Liver (tissue), 10 donors: ENCODE measurements at places on chromosomes 3 and 15. TPM values are rescaled to one million over a fixed set of nuclear protein-coding genes. Genes with fewer than 3 reads are reported as not detected.

GRCh38 chr3:193148688-193149473 lies 92.1 kb upstream of the PLAAT1 start:
- no peak for DNase-seq

DNA sequence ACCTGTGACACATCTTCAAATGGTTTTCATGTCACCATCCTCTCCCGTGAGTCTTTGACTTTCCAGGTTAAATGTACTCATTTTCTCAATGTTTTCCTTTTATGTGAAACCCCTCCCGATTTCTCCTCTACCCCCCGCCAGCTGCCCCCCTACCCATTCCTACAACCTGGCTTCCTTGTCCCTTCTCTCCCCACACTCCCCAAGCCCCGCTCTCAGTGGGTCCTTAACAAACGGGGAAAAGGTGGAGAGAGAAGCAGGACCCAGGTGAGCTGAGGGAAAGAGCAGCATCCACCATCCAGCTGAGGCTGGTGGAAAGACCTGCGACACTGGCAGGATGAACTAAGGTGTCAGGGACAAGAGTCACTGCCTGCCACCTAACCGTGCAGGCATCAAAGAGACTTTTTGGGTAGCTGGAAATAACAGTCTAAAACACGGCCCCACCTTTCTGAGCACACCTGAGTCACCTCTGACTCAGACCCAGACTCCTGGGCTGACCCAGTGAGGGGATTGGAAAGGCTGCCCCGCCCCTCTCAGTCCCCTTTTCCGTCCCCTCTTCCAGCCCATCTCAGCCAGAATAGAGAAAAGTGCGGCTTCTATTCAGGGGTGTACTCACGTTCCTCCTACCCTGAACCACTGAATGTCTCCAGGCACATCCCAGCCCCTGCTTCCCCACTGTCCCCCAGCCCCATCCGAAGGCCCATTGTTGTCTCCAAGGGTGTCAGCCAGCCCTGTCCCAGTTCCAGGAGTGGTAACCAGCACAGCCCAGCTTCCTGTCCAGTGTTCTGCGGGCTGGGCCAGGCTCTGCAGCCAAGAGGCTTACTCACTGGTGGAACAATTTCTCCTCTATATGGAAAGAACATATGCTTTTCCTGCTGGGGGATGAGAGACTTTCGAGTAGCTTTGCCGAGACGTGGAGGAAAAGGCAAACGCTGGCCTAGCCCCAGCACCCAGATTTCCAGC lies 20.4 kb downstream of the ISG20 start:
- DNase-seq, result no peak

- no peak for DNase-seq
Observed at GRCh38 chr3:129764090-129764489, 129.4 kb downstream of the TMCC1 start.

GRCh38 chr3:64178419-64178818 lies 46.8 kb downstream of the PRICKLE2 start:
- no peak for DNase-seq

GRCh38 chr3:114370537-114371174 lies 76.8 kb downstream of the TIGIT start:
- DNase-seq, result no peak

- no peak for DNase-seq
Observed at GRCh38 chr3:123733805-123734526, 149.1 kb upstream of the HACD2 start.

DNA sequence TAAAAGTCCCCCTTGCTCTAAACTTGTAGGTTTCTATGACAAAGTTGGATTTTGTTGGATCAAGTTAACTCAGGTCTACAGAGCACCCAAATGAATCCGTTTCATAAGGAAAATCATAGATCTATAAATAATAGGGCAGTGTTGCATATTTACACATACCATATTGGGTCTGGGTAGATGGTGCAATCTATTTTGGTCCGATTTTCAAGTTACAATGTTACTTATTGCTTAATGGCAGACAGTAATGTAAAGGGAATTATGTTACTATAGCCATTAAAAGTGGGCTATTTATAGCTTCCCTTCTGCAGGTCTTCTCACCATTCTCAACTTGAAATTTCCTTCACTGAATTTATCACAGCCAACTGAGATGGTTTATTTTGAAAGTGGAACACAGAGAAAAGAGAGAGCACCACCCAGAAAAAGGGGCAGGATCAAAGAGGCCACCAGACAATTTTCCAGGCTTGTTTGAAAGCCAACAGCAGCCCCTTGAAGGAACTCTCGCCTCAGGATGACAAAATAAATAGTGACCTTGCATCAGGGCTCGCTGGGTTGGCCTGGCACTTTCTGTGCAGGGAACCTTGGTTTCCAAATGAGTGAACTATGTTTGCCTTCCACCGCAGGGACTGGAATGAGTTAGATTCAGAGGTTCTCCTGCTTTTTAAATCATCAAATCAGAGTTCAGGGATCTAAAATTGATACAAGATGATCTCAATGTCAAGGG lies 260.2 kb upstream of the HES1 start:
- no peak for DNase-seq

DNA sequence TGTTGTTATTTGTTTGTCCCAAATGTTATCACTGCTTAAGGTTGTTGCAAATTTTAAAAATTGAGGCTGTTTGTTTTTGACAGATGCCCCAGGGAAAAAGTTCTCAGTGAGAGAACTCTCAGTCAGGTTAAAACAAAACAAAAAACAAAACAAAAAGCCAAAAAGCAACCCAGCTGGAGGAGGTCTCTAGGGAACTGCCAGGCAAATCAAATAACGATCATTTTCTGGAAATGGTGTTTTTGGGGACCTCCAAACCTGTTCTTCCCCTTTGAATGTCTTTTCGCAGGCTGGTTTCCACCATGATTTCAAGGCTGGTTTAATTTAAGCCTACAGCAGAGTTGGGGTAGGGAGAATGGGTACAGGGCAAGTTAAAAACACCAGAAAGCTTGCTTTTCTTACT lies 27.2 kb downstream of the SPINK8 start:
- no peak for DNase-seq

DNA sequence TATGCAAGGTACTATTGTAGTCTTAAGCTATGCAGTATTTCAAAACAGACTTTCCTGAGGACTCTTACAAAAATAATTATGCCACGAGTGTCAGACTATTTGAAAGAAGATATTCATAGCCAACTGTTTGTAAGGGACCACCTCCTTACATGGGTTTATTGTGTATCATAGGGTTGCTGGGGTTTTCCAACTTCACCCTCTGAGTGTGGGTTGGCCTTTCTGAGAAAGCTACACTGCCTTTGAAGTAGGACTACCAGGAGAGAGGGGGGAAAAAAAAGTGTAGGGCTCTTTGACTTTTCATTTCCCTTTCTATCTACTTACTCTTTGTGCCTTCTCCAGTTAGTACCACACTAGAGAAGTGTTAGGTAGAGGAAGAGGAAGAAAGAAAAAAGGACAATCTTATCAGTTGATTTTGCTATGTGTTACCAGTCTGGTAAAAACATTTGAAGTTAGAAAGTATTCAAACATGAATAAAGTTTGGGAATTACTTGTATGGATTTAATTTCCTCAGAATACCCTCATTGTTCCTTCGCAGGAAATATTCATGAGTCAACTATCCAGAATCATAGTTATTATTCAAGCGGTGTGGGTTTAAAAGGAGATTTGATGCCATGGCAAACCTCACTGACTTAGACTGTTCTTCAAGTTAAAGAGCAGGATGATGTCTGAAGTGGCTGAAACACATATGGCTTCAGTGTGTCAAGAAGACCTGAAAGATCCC lies 329.3 kb upstream of the THBS1 start:
- no peak for DNase-seq

GRCh38 chr3:108391917-108392593 lies 95.7 kb downstream of the HHLA2 start:
- no peak for DNase-seq

DNA sequence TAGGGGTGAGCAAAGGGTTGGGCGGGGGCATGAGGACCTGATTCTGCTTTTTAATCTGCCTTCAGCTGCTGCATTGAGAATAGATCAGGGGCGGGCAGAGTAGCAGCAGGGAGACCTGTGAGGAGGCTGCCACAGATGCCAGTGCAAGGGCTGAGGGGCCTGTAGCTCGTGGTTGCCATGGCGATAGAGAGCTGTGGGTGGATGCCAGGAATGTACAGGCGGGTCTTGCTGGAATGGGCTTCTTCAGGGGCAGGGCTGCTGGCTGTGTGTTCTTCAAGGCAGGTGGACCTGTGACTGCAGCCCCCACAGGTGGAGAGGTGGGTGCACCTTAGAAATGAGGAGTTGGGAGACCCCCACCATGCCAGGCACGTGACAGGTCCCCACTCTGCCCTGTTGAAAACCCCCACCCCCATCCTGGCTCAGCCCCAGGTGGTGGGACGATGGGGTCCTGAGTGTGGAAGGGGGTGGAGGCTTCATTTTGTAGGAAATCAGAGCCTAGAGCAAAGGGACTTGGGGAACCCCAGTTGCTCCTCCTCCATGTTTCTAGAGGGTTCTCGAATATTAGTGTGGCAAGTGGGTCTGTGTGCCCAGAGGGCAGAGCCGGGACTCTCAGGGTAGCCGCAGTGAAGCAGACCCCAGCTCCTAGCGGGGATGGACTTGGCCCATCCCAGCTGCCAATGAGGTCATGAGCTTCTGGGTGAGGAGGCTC lies 38.3 kb downstream of the SLC6A6 start:
- DNase-seq, result no peak

- DNase-seq, result no peak
Observed at GRCh38 chr3:24689353-24689752, 194.7 kb upstream of the THRB start.

DNA sequence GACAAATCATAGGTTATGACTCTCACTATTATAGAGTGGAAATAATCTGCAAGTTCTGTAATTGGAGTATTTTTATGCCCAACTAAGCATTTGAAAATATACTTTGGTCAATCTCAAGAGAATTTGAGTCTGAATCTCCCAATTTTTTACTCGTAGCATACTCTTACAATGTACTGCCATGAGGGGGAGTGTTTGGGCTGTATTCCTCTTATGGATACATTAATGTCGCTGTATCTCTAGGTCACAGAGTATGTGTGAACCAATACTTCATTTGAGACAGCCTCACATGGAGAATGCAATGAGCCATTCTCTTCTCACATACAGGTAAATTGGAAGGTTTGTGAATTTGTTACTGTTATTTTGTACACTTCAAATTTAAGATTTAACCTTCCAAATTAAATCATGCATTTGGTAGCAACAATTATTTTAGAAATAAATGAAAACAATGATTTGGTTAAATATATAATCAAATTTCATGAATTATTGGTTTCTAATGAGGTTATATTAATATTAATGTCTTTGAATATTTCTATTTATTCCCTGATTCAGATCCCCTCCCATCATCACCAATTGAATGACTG lies 5.5 kb upstream of the CD200 start:
- DNase-seq, result no peak

DNA sequence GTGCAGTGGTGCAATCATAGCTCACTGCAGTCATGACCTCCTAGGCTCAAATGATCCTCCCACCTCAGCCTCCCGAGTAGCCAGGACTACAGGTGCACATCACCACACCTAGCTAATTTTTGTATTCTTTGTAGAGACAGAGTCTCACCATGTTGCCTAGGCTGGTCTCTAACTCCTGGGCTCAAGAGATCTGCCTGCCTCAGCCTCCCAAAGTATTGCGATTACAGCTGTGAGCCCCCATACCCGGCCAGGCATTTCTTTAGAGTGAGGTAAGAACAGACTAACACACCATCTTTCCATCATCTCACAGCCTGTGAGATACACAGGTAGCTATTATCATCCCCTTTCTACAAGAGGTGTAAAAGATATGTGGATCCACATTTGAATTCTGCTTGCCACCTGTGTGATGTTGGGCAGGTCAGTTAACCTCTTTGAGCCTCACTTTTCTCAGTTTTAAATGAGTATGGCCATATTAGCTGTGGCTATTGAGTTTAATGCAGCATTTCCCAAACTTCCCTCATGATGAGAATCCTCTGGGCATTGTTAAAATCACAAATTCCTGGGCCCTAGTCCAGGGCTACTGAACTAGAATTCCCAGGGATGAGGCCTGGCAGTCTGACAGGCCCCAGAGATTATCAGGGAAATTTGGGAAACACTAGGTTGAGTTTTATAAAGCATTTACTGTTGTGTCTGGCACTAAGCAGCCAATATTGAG lies 46.0 kb downstream of the ANP32A start:
- no peak for DNase-seq

GRCh38 chr15:85889956-85890619 lies 95.4 kb upstream of the KLHL25 start:
- DNase-seq, result no peak

DNA sequence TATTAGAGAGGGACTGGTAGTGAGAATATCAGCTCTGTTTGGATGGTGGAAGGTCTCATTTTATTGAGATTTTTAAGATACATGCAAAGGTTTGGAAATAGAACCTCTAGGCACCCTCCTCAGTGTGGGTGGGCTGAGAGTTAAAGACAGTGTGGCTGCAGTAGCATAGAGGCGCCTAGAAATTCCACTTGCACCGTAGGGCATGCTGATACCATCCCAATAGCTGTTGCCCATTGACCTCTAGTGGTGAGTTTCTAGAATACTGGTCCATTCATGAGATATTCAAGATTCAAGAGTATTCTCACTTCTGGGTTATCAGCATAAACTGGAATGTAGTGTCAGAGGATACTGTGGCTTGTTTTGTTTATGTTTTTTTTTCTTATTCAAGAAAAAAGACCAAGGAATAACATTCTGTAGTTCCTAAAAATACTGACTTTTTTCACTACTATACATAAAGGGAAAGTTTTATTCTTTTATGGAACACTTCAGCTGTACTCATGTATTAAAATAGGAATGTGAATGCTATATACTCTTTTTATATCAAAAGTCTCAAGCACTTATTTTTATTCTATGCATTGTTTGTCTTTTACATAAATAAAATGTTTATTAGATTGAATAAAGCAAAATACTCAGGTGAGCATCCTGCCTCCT lies 87.2 kb downstream of the TGFBR2 start:
- no peak for DNase-seq

GRCh38 chr3:64432870-64433269 lies 207.6 kb upstream of the PRICKLE2 start:
- no peak for DNase-seq

- DNase-seq, result no peak
Observed at GRCh38 chr15:55401786-55402246, 6.3 kb downstream of the CCPG1 start.

- no peak for DNase-seq
Observed at GRCh38 chr3:105473521-105474223, 107.0 kb downstream of the ALCAM start.

TGM5 gene
- not detected for total RNA-seq

TRH gene
- total RNA-seq, result not detected

SH2D7 gene
- total RNA-seq, result not detected

TM4SF4 gene
- 230 TPM for total RNA-seq

CADPS gene
- 0.37 TPM for total RNA-seq

PLS1 gene
- 12.2 TPM for total RNA-seq

LMAN1L gene
- total RNA-seq, result 0.08 TPM

SLC9A9 gene
- total RNA-seq, result 8.6 TPM

SPATA12 gene
- not detected for total RNA-seq

NXPE3 gene
- total RNA-seq, result 2.2 TPM

ROPN1 gene
- not detected for total RNA-seq
